C1 segment of cervical spinal cord (tissue), 14 donors: ENCODE measurements at places on chromosomes 5 and 9.
A peak's percentile ranks its signal among the peaks of the same experiment; 100 is the strongest.

- DNase-seq: no peak
Observed at GRCh38 chr9:32306006-32306405, 78.4 kb upstream of the ACO1 start.

DNA sequence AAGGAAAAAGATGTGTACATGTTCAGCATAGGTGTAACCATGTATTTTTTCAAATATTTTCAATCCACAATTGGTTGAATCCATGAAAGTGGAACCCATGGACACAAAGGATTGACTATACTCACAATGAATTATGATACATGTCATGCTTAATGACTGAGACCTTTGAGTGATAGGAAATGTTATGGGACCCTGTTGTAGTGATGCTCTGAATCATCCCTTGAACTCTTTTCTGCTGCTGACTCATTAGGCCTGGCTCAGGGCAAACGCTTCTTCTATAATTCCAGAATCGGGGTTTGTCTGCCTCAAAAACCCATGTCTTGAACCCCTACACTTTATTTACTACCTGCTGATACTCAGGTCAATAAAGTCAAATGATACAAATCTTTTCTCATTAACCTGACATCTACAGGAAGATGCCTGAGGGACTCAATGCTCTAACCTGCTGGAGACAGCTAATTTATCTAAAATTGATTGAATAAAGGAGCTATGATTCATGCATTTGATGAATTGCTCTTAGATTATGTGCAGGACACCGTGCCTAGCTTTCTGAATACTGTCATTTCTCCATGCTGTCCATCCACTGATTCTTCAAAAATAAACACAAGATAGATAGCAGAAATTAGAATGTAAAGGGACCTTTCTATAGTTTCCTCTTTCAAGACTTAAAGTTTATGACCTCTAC lies 260.1 kb downstream of the PRELID2 start:
- no peak for DNase-seq

DNA sequence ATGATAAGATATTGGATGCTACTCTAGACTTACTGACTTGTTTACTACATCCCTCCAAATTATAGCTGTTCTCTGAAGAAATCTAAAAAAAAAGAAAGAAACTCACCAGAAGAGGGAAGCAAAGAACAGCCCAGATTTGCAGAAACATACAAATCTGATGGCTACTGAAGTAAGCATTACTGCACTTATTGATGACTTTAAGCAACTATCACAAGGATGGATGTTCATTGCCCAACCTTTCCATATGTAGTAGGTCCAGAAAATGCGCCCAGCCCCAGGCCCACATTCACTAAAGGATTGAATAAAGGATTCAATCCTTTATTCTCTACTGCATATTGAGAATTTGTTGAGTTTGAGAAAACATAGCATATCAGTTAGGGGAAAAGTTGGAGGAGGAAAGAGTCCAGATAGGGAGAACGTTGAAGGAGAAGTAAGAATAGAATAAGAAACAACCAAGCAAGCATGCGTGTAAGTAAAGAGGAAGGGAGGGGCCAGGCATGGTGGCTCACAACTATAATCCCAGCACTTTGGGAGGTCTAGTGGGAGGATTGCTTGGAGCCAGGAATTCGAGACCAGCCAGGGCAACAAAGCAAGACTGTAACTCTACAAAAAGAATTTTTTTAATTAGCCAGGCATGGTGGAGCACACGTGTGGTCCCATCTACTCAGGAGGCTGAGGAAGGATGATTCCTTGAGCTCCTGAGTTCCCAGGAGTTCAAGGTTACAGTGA lies 33.8 kb upstream of the DTWD2 start:
- peak; percentile 9 for DNase-seq

- no peak for DNase-seq
Observed at GRCh38 chr9:134296301-134297082, 29.8 kb upstream of the RXRA start.

- peak; percentile 51 for DNase-seq
Observed at GRCh38 chr9:6080154-6080716, 64.8 kb upstream of the RANBP6 start.

DNA sequence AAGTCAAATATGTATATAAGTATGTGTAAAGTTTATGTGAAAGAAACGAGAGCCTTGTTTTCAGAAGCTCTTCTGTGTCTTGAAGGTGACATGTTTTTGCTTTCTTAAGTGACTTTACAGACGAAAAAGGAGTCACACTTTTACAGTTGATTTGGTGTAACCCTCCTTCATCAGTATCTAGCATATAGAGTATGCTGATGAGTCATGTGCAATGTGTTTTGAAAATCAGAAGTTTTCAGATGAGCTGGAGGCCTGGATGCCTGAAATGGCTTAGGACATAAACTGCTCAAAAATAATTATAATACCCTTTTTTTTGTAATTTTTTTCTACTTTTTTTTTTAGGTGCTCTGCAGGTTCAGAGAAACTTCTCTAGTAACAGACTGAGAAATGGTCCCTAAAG lies 209.5 kb downstream of the CD180 start:
- no peak for DNase-seq

DNA sequence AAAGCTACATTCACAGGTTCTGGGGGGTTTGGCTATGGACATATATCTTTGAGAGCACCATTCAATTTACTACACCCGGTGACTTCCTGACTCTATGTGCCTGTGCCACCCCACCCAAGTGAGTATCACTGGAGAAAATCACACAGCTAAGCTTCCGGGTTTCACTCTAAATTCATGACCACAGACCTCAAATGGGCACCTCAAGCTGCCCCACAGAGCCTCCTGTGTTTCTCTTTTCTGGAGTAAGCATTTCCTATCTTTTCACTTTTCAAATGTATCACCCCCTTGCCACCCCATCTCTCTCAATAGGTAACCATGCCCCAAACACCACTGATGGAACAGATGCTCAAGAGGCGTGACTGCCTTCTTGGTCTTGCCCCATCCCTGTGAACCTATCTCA lies 49.2 kb upstream of the NEK6 start:
- DNase-seq: no peak

- peak; percentile 57 for DNase-seq
Observed at GRCh38 chr5:127030259-127031146, at the start of gene MARCHF3. MARCHF3 (minus strand) TSS chr5:127030558; CDS start chr5:126918171, 112,387 bp downstream.

DNA sequence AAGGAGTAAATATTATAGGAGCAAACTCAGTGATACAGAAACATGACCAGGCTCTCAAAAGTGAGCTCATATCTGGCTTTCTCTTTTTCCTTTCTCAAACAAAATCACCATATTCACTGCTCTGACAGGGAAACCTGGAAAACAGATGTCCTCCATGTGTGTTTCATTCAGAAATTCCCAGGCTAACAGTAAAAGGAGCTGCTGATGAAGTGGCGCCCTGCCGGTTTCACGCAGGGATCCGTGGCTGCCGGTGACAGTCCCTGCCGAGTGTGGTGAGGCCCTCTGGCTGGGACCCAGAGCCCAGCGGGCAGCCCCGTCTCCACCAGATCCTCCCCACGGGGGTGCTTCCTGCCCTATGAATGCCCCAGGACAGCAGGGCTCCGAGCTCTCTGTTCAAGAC lies 208.1 kb downstream of the GNA14 start:
- DNase-seq: peak; percentile 27

DNA sequence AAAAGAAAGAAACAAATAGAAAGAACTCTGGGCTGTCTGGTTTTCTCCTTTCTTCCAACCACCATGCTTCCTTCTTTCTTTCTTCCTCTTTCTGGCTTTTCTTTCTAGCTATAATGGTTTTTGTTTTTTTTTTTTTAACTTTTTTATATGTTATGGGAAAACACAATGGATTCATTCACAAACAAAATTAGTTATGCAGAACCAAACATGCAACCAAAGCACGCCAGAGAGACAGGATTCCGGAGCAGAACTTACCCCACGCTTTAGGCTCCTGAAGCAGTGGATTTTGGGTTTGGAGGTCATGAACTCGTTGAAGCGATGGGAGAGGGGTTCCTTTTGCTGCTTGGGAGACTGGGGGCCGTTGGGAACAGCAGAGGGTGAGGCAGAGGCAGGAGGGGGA lies 88.3 kb downstream of the USP20 start:
- DNase-seq: no peak

- no peak for DNase-seq
Observed at GRCh38 chr5:102380174-102380573, 84.1 kb upstream of the SLCO4C1 start.

DNA sequence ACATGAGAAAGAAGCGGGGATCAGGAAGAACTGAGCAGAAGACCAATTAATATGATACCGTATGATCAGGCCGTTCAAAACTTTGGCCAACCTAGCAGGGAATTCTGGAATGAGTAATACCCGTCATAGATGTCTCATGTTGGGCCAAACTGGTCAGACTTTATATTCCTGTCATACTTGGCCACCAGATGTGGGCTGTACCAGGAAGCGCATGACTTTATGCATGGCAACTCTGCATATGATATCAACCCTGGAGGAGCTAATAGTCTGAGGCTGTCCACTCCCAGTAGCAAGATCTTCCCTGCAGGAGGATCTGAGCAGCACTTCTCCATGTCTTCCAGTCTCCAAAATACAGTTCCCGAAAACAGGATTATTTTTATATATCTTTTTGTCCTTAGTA lies 68.5 kb upstream of the NAA35 start:
- DNase-seq: no peak

GRCh38 chr9:37971108-37971459 lies 67.2 kb upstream of the SLC25A51 start:
- no peak for DNase-seq

GRCh38 chr9:94176608-94177007 lies 82.5 kb upstream of the ZNF169 start:
- DNase-seq: no peak

- no peak for DNase-seq
Observed at GRCh38 chr9:13282998-13283397, 3.5 kb upstream of the MPDZ start.

DNA sequence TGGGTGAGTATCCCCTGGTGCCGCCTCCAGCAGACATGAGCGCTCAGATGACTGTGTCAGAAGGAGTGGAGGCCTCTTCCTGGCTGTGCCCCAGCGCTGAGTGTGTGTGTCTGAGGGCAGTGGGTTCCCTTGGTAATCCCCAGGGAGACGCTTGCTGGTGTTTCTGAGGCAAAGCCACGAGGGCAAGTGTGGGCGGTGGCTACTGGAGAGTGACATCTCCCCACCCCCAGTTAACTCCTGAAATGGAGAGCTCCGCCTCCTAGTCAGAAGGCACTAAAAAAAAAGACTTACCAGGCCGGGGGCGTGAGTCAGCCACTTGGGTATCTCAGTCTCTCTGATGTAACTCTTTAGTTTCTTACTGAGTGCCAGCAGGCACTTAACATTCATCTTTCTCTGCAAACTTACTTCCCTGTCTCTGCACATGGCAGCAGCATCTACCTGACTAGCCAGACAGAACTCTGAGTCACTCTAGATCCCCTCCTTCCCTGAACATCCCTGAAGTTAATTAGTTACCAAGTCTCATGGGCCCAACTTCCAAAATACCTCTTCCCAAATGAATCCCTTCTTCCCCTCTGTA lies 19.3 kb downstream of the ORM2 start:
- peak; percentile 27 for DNase-seq

DNA sequence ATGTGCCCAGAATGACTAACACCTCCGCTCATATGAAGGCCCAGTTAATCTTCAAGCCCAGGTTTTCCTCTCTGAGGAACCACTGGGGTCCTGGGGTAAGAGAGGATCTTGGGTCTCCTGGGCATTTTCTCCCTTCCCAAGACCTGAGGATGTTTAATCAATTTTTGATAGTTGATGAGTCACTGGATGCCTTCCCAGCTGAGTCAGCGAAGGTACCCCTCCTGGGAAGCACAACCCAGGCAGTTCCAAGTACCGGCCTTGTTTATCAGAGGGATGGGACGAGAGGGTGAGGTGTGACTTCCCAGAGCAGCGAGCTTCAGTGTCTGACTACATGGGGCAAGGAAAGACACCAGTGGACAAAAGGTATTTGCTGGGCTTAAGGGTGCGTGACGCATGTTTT lies 119.6 kb upstream of the IL12B start:
- DNase-seq: no peak

DNA sequence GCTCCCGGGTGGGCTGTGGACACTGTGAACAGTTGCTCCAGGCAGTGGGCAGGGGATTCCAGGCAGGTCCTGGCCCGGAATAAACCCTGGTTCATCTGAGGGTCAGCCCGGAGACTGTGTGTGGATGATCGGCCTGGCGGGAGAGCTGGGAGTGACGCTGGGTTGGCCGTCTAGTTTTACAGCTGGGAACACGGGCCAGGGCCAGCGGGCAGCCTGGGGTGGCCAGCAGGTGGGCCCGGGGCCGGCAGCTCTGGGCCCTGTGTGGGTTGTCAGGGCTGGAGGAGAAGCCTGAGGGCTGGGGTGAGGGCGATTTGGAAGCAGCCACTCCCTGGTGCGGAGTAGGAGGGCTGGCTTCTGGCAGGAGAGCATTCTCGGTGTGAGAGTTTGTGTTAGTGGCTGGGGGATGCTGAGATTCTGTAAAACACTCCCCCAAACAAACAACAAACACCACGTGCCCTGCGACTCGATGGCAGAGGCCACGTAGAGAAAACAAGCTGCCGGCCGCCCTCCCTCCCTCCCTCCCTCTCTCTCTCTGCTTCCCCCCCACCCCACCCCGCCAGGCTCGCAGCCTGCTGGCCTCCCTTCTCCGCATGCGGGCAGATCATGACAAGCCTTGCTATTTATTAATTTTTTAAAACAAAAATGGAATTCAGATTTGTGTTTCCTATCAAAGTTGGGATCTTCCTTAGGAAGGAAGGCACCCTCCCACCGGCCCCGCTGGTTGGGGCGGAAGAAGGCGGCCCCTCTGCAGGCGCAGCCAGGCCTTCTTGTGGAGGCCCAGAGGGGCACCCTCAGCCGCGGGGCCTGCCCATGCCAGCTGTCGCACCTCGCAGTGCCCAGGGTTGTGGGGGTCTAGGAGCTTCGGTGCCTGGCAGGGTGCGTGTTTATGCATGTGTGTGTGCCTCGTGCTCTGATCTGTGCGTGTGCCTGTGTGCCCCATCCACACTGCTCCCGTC lies 49.5 kb downstream of the RXRA start:
- no peak for DNase-seq

GRCh38 chr9:28456861-28457260 lies 883.6 kb upstream of the C9orf72 start:
- DNase-seq: no peak

DNA sequence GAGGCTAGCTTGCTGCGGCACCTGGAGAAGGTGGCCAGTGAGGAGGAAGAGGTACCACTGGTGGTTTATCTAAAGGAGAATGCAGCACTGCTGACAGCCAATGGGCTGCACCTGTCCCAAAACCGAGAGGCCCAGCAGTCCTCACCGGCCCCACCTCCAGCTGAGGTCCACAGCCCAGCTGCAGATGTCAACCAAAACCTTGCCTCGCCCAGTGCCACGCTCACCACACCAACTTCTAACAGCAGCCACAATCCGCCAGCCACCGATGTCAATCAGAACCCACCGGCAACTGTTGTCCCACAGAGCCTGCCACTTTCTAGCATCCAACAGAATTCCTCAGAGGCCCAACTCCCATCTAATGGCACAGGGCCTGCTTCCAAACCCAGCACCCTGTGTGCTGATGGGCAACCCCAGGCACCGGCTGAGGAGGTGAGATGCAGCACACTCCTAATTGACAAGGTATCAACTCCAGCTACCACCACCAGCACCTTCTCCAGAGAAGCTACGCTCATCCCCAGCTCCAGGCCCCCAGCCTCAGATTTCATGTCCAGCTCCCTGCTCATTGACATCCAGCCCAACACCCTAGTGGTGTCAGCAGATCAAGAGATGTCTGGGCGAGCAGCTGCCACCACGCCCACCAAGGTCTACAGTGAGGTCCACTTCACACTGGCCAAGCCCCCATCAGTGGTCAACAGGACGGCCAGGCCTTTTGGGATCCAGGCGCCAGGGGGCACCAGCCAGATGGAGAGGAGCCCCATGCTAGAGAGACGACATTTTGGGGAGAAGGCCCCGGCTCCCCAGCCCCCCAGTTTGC lies 8.0 kb downstream of the SYNPO start:
- DNase-seq: no peak

GRCh38 chr9:97041898-97042297 lies 3.0 kb upstream of the CTSV start:
- no peak for DNase-seq

GRCh38 chr5:35331956-35332950 lies 102.0 kb upstream of the PRLR start:
- no peak for DNase-seq
